Ovary (tissue), 10 donors: ENCODE measurements at places on chromosomes 11 and 22.

DNA sequence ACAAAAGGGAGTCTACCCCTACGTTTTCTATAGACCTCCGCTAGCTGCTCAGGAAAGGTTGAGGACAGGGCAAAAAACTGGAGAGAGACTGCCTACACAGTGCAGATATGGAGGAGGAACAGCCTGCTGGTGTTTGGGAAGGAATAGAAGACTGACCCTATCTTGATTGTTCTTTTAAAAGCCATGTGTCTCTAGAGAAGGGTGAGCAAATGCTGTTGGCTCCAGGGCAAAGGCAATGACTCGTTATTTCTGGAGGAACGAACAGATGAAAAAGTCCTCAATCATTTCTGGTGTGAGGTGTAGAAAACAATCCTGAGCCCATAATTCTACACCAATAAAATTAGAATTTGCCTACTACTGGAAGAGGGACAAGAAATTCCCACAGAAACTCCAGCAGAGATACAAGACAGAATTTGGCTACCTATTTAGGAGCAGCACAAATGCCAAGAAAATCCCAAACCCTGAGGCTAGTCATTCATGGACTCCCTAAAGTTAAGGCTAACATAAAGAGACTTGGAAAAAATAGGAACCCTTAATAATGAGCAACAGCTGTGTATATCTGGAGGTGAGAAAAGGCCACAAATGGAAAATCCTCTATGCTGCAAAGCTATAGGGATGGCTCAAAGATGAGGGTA, 1206.3 kb upstream of the CNTN5 start:
- no peak for DNase-seq

DNA sequence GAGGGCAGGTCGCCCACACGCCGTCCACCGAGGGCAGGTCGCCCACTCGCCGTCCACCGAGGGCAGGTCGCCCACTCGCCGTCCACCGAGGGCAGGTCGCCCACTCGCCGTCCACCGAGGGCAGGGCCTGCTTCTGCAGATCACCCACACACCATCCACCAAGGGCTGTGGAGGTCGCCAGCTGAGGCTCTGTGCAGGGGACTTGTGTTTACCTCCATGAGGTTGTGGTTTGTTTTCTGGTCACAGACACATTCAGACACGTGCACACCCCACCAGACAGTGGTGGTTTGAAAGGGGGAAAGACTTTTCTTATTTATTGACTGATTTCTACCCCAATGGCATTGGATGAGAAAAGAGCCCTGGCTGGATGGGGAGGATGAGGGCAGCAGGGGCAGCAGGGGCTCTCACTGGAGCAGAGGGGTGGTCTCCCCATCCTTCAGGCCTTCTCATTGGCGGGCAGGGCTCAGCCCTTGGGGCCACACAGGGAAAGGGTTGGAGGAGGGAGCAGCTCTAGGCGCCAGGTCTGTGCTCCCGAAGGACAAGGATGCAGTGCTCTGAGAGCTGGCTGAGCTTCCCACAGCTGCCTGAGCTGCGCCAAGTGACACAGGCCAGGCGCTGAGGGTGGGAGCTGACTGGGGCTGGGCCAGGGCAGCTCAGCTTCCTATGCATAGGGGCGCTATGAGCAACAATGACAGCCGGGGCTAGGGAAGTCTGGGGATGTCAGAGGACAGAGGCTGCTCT, 252.6 kb upstream of the B3GAT1 start:
- DNase-seq, result no peak

DNA sequence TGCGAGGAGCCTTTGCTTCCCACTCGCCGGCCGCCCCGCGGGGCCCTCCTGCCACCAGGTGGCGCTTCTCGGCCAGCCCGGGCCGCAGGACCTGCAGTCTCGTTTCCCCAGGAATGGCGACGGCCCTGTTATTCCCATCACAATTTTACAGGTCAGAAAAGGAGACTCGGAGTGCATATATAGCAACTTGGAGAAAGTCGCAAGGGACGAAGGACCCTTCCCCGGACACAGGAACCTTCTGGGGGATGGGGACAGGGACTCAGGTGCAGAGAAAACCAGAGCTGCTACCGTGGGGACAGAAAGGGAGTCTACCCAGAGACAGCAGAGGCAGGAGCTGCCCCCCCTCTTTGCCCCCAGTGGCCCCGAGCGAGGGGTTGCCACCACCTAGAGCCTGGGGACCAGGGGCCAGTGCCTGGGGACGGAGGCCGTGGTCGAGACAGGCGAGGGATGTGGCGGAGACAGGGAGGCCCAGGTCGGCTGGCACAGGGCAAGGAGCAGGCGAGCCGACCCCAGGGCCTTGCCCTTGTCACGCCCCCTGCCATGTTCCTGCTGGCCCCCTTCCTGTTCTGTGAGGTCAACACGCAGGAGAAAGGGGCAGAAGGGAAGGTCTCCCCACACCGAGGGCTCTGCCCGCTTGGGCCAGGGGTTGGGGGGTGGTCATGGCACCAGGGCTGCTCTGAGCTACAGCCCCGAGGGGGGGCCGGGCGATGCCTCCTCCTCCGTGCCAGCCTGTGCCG, 3.5 kb upstream of the KRTAP5-6 start:
- peak; percentile 86 for DNase-seq

- DNase-seq, result no peak
Observed at GRCh38 chr22:30302810-30303138, 13.5 kb upstream of the CASTOR1 start.

- peak; percentile 84 for DNase-seq
Observed at GRCh38 chr11:45843158-45843924, 3.9 kb upstream of the CRY2 start.

- no peak for DNase-seq
Observed at GRCh38 chr11:118258410-118258809, 5.7 kb downstream of the MPZL2 start.

- DNase-seq, result no peak
Observed at GRCh38 chr11:127055236-127055635, 54.7 kb upstream of the KIRREL3 start.

DNA sequence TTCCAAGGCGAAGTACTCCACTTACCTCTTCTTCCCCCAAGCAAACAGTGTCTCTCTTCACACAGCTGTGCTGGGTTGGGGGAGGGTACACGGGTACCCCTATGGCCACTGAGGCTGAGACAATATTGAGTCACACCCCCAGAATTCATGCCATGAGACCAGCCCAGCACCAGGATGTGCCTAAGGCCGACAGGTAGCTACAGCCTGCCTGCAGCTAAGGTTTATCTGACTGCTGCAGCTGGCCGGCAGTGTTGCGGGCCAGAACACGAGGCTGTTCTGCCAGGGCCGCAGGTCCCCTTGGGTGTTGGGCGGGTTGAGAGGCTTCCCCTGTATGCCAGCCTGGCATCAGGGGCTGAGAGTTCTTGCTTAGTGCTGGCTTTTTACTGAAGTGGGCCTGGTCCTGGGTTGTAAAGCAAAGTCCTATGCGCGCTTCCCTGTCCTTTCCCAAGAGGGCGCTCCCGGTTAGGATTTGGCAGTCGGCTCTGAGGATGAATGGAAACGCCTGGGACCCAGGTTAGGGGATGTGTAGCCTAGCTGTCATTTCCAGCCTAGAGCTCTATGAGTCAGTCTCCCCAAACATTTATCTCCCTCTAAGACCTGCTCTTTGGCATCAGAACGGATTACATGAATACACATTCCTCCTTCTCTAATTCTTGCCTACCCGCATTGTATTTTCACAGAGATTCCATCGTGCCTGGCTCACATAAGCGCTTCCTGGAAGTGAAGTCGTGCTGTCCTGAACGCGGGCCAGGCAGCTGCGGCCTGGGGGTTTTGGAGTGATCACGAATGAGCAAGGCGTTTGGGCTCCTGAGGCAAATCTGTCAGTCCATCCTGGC, 7.1 kb downstream of the USP18 start:
- DNase-seq, result peak; percentile 69

- no peak for DNase-seq
Observed at GRCh38 chr11:79022265-79022664, 418.6 kb downstream of the TENM4 start.

- peak; percentile 68 for DNase-seq
Observed at GRCh38 chr22:29394931-29395581, 6.7 kb upstream of the AP1B1 start.

DNA sequence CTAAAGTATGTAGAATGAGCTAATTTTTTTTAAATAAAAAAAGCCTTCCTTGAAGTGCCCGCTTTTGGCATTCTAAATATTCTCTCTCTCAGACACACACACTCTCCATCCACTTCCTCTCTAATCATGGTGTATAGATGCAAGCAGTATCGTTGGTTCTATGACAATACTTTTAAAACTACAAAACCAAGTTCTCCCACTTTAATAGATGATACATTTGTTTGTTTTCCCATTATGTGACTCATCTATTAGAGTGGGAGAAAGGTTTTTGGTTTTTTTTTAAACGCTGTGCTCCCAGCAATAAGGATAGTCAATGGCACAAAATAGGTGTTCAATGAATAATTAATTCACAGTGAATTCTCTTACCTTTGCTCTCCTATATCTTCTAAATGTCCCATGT, 44.6 kb downstream of the FZD4 start:
- no peak for DNase-seq

GRCh38 chr22:27473533-27473932, 328.0 kb downstream of the MN1 start:
- no peak for DNase-seq

DNA sequence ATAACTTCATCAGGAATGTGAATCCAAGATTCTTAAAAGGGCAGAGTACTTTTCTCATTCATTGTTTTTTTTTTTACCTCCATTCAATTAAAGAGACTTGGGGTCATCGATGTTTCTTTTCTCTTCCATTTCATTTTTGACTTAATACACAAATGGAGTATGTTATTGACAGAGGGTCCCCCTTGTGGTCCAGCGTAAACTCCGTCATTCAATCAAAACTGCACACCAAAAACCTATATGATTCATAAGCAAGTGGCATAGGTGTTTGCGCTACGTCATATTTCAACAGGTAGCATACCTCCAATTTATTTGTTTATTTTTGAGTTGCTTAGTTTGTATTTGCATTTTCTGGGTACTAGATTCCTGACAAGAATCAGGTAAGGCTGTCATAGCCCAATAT, 12.7 kb upstream of the FOLH1 start:
- DNase-seq, result no peak

DNA sequence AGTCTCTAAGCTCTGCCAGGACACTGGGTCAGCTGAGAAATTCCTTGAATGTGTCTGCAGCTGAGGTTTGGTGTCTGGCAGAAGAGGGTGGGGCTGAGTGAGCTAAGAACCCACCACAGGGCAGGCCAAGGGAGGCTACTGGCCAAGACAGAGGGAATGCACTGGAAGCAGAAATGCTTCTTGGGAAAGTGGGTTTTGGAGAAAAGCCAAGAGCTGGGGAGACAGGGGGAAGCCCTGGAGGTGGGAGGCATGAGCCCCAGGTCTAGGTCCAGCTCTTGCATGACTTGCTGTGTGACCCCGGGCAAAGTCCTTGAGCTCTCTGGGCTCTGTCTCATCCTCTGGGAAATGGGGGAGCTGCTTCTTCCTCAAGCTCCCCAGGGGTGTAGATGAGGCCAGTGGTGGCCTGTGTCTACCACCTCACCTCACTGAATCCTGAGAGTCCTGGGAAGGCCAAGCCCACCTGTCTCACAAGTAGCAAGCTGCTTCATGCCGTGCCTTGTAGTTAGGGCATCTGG, 2.3 kb downstream of the MMP11 start:
- DNase-seq, result no peak

GRCh38 chr11:117876059-117876340, 458 bp downstream of the FXYD6 start:
- no peak for DNase-seq

DNA sequence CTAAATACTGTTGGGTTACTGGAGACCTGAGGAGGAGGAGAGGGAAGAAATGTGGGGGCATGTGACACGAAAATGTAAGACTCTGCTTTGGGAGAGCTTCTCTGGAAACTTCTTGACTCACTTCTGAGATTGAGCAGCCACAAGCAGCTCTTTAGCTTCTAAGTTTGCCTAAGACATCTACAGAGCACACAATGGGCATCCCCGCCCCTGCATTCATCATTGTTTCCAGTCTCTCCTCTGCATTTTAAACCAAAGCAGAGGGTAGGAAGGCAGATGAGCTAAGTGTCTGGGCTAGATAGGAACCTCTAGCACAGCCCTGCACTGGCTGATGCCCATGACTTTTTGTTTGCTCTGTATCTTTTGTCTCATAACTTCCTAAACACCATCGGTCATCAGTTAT, 2.1 kb upstream of the OR52D1 start:
- no peak for DNase-seq

- no peak for DNase-seq
Observed at GRCh38 chr11:118238421-118238820, 13.6 kb upstream of the JAML start.

DNA sequence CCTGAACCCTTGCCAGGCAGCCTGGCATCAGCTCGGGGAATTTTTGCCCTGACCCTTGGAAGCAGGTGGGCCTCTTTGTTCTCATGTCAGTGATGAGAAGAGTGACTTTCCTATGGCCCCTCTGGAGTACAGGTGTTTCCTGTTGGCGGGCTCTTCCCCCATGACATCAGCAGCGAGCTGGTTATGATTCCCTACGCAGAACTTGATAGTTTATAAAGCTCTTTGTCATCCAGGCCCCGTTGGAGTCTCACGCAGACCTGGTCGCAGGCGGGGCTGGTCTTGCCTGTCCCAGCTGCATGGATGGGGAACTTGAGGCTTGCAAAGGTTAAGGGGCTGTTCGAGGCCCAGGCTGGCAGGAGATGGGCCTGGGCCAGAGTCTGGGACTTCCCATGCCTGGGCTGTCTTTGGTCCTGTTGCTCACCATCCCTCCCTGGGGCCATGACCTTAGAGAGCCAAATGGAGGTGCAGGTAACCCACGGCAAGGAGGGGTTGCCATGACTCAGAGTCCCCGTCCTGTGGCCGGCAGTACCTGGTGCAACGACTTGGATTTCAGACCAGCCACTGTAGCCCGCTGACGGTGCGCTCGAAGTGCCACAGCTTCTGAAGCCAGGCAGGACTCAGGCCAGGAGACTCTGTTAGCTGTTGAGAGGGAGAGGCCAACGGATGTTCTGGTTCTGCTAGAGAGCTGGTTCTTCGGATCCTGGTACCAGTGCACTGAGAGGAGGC, 45.9 kb upstream of the PPP6R3 start:
- no peak for DNase-seq

DNA sequence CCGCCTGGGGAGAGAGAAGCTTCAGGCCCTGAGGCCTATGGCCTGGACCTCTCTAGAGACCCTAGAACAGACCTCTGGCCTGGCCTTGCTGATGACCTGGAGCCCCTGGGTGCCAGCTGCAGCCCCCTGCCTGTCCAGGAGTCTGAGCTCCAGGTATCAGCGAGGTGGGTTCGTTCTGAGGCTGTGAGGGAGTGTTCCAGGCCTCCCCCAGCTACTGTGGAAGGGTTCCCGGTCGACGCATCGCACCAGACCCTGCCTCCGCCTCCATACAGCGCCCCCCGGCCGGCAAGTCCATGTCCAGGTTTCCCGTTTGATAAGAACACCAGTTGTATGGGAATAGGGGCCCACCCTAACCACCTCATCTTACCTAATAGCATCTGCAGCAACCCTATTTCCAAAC, 111.1 kb downstream of the KCNQ1 start:
- DNase-seq, result no peak

GRCh38 chr11:64842366-64842759, 2.1 kb downstream of the CDC42BPG start:
- no peak for DNase-seq
